ACHN (cell line): ENCODE measurements at places on chromosomes 7 and 10.
A peak's percentile ranks its signal among the peaks of the same experiment; 100 is the strongest.

DNA sequence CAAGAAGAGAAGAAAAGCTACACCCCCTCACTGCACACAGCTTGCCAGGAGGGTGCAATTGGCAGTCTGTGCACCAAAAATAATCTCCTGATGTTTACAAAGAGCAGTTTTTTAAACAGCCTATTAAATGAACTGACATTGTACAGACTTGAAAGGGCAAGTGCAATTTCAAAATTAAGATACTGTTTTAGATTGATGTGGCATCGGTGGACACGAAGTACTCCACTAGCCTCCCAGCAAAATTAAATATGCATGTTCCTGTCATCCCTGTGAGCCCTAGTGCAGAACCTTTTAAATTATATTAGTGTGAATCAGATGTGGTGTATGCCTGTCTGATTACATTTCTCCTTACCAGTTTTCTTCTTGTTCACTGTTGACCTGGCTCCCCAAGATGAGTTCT, 87.9 kb downstream of the WIPF3 start:
- no peak for DNase-seq

DNA sequence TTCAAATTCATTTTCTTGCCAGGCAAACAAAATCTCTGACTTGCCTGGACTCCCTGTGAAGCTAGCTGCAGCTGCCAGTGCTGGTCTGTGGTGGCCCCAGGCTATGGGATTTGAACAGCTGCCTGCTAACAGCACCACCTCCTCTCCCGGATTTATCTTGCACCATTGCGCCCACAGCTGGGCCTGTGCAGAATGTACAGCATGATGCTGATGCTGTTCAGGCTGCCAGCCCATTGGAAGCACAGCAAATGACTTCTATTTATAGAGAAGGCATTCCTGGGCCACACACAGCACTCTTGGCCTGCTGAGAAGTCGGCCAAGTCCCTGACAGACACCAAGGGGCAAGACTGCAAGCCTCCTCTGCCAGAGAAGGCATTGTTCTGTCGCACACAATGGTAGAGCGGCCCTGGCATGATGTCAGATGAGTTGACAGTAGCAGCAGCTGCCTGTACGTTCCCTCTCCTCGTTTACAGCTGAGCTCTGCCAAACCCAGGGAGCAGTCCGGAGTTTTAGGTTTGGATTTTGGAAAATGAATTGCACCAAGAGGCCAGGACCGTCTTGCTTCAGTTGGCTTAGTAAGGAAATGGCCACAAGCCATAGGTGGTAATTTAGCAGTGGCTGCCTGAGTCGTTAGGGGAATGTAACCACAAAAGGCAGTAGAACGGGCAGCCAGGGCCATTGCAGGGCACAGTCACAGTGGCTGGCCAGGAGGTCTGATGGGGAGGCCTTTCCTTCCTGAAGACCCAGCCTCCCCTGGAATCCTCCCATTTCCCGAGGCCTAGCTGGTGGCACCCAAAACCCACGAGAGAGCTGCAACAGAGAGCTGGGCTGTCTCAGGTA, 38.5 kb downstream of the MTURN start:
- peak; percentile 22 for DNase-seq

- no peak for DNase-seq
Observed at GRCh38 chr10:77267703-77268675, 369.6 kb downstream of the KCNMA1 start.

DNA sequence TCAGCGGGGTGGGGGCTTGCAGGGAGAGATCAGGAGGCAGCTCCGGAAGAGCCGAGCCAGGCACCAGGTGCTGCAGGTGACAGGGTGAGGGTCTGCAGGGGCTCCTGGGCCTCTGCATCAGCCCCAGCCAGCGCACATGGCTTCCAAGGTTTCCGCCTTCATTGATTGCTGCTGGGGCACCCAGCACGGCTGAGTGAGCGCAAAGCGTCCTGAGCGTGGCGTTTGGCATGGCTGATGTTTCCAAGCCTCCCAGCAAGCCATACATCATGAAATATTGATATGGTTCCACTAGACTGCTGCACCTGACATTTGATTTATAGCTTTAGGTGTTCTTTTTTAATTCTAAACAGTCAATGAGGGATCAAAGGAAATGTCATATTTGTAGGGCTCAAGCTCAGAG, 259.0 kb downstream of the WDR37 start:
- no peak for DNase-seq

DNA sequence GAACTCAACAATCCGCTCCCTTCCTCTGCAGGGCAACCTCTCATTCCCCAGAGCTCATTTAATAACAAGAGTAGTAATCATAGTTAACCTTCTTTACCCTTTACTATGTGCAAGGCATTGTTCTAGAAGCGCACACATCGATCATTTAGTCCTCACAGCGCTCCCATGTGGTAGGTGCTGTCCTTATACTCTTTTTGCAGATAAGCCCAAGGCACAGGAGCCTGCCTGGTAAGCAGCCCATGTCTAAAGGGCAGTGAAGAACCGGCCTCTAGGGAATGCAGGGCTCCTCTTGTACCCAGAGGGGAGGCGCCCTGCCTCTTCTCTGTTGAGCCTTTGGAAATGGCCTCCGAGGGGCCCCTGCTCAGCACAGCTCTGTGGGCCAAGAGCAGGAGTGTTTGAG, 14.3 kb downstream of the CHST3 start:
- DNase-seq = no peak

GRCh38 chr10:123409884-123410283, 255.7 kb downstream of the BUB3 start:
- DNase-seq = no peak

GRCh38 chr7:28570970-28571288, 158.6 kb downstream of the CREB5 start:
- DNase-seq = peak; percentile 94

DNA sequence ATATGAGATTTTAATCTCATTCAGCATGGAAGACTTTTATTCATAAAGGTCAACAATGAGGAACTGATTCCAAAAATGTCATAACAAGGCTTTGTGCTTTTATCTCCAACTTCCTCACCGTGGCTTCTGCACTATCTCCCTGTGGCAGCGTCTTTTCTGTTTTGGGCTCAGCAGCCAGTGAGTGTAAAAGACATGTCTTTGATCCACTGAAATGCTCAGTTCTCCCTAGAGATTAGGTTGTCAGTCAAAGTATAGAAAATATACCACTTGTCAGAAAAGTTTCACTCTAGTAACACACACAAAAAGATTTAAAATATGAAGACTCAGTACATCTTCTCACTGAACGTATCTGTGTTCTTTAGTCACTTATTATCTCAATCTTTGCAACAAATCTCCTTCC, 901.8 kb upstream of the ZWINT start:
- DNase-seq = no peak

- no peak for DNase-seq
Observed at GRCh38 chr10:86226781-86227201, 139.8 kb downstream of the GRID1 start.

- no peak for DNase-seq
Observed at GRCh38 chr10:4271193-4271592, 486.2 kb upstream of the KLF6 start.

DNA sequence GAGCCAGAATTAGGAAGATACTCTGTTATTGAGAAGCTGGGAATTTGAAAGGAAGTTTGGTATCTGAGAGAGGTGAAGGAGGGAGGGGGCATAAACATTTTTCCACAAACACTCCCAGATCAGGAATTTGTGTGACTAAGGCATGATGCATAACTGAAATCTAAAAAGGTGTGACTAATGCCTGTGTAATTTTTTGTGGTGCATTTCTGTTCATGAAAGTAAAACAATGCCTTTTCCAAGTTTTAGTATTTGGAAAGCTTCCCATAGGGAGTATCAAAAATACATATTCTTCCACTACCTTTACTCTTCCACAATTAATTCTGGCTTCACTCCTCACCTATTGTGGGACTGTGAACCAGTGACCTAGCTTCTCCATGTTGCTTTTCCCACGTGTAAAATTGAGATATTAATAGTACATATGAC, 56.4 kb upstream of the CAV2 start:
- DNase-seq = peak; percentile 99

- DNase-seq = no peak
Observed at GRCh38 chr10:119807960-119808697, 64.5 kb downstream of the MCMBP start.

- DNase-seq = no peak
Observed at GRCh38 chr7:20211376-20211775, 5.8 kb downstream of the MACC1 start.

- DNase-seq = peak; percentile 72
Observed at GRCh38 chr10:110226926-110227641, 19.7 kb downstream of the MXI1 start.

GRCh38 chr10:46543466-46544377, 12.7 kb downstream of the GPRIN2 start:
- no peak for DNase-seq

DNA sequence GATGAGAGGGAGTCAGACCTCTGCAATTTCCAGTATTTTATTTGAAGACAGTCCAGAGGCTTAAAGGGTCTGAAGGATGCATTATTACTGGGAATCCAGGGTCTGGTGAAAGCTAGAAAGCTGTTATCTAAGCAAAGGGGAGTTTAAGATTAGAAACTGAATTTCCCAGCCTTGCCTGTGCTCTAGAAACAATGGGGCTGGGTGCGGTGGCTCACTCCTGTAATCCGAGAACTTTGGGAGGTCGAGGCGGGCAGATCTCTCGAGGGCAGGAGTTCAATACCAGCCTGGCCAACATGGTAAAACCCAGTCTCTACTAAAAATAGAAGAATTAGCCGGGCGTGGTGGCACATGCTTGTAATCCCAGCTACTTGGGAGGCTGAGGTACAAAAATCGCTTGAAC, 71.5 kb upstream of the ANLN start:
- DNase-seq = no peak

DNA sequence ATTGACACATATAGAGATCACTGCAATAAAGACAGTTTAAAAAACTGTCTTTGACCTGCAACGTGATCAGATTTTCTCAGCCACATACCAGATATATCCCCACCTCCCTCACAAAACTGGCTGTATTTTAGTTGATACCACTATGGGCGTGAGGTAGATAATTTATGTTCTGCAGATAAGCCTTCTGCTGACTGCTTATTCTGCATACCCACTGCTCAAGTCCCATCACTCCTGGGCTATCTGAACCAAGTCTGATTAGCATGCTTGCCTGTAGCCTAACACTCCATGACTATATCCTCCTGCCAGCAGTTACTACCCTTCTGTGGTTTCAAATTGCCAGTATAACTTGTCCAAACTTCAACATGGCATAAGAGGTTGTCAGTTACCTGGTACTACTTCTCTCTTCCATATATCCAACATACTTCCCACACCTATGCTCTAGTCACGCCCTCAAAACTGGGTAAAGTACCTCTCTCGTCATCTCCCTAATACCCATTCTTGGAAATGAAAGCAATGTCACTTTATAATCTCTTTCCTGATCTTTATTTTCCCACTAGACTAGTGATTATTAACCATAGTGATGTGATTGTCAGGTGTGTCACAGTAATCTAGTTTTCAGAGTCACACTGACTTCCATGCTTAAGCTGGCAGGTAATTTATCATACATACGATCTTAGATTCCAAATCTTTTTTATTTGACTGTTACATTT, 70.7 kb downstream of the MALSU1 start:
- no peak for DNase-seq

DNA sequence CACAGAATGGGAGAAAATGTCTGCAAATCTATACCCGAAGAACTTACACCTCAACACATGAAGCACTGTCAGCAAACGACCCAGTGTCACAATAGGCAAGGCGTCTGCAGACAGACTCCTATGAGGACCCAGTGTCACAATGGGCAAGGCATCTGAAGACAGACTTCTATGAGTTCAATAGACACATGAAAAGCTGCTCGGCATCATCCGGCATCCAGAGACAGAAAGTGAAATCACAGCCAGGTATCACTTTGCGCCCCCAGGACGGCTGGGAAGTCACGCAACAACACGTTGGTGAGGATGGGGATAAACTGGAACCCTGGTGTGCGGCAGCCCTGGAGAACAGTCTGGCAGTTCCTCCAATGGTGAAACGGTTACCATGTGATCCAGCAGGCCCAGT, 273.2 kb downstream of the ELFN1 start:
- DNase-seq = no peak

DNA sequence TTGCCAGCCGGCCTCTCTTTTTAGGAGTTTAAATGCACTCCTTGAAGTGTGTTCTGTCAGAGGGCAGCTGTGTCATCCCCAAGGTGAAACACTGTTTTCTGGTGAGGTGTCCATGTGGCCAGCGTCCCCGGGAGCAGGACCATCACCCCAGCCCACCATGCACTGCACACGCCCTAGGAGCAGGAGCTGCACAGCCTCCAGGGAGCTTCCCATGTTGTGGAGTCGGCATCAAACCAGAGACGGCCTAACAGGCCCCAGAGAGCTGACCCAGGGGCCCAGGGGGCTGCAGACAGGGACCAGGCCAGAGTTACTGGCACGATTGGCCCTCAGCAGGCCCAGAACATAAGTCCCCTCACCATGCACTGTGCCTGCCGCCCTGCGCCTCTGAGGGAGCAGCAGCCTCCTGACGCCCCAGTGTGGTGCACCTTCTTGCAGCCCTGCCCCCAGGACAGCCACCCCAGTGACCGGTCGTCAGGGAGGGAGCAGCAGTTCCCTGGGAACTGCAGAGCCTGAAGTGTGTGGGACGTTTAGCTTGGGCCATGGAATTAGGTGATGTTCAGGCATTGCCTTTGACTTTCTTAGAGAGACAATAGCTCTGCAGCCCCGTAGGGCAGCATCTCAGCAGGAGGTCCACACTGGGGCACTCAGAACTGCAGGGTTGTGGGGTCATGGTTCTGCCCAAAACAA, 97.9 kb downstream of the NKX6-2 start:
- no peak for DNase-seq

GRCh38 chr10:35246770-35247343, 89.5 kb upstream of the CCNY start:
- DNase-seq = no peak

- no peak for DNase-seq
Observed at GRCh38 chr10:121648493-121648892, 50.2 kb upstream of the FGFR2 start.
